ENCODE measurements at places on chromosomes 6 and 20.

DNA sequence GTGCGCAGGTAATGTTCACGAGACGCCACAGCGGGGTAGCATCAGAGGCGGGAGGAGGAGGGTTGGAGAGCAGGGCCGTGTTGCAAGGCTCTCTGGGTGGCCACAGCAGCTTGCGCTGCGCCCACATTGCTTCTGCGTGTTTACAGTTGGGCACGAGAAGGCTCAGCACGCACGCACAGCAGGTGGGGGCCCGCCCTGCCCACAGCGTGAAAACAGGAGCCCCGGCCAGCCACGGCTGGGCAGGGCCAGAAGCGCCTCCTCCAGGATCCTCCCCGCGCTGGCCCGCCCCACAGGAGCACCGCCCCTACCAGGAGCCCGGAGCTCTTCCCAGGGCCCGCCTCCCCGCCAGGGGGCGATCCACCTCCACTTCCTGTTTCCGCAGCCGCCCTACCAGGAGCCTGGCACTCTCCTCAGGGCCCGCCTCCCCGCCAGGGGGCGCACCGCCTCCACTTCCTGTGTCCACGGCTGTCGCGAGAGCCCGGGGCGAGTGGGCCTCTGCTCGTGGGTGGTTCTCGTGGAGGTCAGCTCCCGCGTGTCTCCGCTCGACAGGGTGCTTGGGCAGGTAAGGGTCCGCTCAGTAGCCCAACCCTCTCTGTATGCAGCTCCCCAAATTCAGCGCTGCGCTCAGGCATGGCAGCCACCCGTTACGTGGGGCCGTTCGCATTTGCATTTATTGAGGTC, at the start of gene FAM50B:
FAM50B (plus strand) TSS at position 449 of the 681 bp plus-strand sequence. CDS start 439 bp downstream, outside the sequence.
- peak within 1 kb of the TSS; percentile 63 for H3K4me3 ChIP-seq
- H3K27me3 ChIP-seq = no peaks in the 10 kb centered on the region
- no peaks in the 10 kb centered on the region for H3K36me3 ChIP-seq
- H3K4me1 ChIP-seq = peaks cover 3% of the 10 kb centered on the region
- H3K27ac ChIP-seq = peak within 1 kb of the TSS; percentile 57

DNA sequence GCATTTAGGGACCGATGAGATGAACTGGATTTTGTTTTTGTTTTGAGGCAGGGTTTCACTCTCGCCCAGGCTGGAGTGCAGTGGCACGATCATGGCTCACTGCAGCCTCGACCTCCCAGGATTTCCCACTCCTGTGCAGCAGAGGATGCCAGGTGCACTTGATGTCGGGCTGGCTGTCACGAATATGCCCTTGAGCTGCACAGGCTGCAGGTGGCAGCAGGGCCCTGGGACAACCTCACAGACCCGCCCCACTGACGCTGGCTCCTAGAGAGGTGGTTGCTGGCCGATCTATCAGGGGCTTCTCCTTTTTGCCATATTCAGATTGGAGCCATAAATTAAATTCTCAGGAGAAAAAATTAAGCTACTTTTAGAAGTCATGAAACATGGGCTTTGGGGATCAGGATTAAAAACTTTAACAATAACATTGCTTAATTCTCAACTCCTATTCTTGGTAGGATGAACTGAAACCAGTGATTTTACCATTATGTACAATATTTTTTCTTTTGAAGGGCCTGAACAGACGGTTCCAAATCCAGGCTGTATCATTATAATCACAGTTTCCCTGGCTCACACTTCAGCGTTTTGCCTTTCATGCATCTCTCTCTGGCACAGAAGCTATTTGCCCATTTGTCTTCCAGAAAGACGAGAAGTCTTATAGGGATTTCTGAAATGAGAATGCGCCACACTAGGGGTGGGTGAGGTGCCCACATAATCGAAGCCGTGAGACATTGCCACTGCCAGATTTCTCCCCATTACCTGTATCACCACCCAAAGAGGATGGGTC, 32.4 kb downstream of the NQO2 start:
- no peaks in the 10 kb centered on the region for H3K27me3 ChIP-seq
- DNase-seq = no peak
- no peak overlapping the region for H3K27ac ChIP-seq
- no peak overlapping the region for H3K4me3 ChIP-seq

DNA sequence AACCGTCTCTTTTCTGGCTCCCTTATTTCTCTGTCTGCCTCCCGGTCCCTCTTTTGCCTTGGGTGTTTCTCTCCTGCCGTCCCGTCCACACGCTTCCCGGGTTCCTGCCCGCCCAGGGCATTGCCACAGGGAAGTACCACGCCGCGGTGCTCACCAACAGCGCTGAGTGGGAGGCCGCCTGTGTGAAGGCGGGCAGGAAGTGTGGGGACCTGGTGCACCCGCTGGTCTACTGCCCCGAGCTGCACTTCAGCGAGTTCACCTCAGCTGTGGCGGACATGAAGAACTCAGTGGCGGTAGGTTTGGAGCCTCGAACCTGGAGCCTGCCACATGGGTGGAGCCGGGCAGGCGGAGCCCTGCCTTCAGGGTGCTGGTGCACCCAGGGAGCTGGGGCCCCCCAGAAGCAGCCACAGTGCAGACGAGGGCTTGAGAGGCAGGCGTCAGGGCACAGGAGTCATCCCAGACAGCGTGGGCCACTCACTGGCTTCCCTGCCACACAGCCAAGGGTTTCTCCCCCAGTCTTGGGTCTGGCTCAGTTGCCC, 21.3 kb downstream of the NPEPL1 start:
- no peaks in the 10 kb centered on the region for H3K4me1 ChIP-seq
- DNase-seq = no peak
- H3K27me3 ChIP-seq = no peaks in the 10 kb centered on the region

GRCh38 chr6:36032261-36032660, 4.7 kb downstream of the MAPK14 start:
- no peak for DNase-seq
- H3K4me3 ChIP-seq = no peak overlapping the region
- H3K36me3 ChIP-seq = no peaks in the 10 kb centered on the region
- no peak overlapping the region for H3K27ac ChIP-seq
- H3K4me1 ChIP-seq = peaks cover 16% of the 10 kb centered on the region
- H3K27me3 ChIP-seq = no peaks in the 10 kb centered on the region

DNA sequence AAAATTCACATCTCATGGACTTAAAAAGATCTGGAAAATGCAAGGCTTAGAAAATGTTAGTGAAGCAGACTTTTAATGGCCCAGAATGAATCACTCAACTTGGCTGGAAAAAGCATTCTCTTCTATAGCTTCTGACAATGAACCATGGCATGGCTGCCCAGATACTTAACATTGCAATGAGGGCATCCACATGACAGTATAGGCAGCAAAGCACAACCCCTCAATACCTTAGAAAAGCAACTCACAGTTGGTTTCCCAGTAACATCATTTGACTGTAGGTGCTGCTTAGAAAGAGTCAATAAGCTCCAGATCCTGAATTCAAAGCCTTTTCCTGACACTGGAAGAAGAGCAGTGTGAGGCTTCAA, 155.8 kb downstream of the EYA4 start:
- H3K36me3 ChIP-seq = no peaks in the 10 kb centered on the region
- no peak overlapping the region for H3K27ac ChIP-seq
- no peak for DNase-seq
- H3K4me3 ChIP-seq = no peak overlapping the region
- no peaks in the 10 kb centered on the region for H3K4me1 ChIP-seq

GRCh38 chr6:52162940-52163908, 23.0 kb upstream of the IL17A start:
- no peaks in the 10 kb centered on the region for H3K4me1 ChIP-seq
- H3K27ac ChIP-seq = no peak overlapping the region

- H3K4me3 ChIP-seq = no peak overlapping the region
- no peak for DNase-seq
- no peaks in the 10 kb centered on the region for H3K36me3 ChIP-seq
These were observed 113.1 kb downstream of the TIAM2 start for GRCh38 chr6:155108070-155108820.
